ENCODE measurements at places on chromosomes 16 and 17.

DNA sequence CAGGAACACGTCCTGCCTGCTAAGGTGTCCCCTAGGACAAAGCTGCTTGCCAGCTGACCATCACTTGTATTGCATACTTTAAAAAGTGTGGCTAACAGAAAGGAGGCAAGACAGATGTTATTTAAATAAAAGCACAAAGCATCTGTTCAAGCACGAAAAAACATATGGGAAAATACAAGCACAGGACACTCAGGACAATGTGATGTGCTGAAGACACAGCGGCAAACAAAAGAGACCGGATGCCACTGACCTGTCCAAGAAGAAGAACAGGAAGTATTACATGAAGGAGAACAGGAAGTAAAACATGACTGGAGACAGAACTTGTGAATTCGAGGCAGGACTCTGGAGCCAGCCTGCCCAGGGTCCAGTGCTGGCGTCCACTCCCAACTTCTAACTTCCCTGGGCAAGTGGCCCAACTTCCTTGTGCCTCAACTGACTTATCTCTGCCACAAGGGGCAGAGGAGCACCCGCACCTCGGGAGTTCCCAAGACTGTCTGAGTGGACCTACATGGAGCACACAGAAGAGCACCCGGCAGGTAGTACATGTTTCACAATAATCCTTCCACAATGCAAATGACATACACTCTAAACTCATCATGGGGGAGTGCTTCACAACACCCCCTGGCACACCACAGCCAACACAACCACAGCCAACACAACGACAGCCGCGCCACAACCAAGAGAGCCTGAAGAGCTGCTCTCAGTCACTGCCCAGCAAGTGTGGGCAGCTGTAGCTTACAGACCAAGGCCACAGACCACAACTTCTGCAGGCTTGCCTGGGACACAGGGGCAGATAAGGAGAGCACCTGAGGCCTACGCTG, 36.6 kb downstream of the ANKRD11 start:
- DNase-seq, result no peak

GRCh38 chr16:71242601-71243000, 12.1 kb upstream of the HYDIN start:
- DNase-seq, result no peak

- DNase-seq, result peak; percentile 20
Observed at GRCh38 chr17:66200685-66201092, 8.8 kb upstream of the CEP112 start.

- no peak for DNase-seq
Observed at GRCh38 chr16:1908184-1908583, 10.0 kb downstream of the HS3ST6 start.

DNA sequence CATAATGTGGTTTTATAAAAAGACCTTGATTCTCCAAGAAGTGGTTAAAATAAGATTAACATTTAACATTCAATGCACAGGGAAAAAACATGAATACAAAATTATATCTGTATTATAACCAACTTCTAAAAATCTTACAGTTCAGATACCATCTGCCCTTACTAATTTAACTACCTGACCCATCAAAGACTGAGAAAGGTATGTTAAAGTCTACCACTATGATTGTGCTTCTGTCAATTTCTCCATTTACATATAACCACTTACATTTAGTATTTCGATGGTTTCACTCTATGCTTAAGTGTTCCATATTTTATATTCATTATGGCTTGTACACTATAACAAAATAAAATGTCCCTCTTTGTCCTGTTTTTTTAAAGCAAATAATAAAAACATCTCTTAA, 14.6 kb downstream of the AP1G1 start:
- no peak for DNase-seq

DNA sequence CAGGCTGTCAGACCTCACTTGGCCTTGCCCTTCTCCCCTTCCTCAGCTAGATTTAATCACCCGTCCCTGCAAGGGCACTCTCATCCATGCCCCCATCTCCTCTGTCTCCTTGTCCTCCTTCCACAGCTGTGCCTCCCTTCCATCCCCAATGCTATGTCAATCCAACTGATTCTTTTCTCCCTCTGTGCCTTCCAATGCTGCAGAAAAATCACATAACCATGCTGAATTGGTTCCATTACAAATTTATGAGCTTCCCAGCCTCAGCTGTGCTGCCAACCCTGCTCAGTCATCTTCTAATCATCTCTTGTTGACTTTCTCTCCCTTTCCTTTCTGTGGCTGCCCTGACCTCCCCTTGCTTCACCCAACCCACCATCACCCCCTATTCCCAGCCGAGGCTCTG, 56.3 kb upstream of the PIRT start:
- DNase-seq, result no peak

GRCh38 chr16:75262104-75262799, 10.8 kb upstream of the BCAR1 start:
- DNase-seq, result peak; percentile 31

All from NCI-H1092 (cell line).